Mesothelial cell of epicardium (in vitro differentiated cells): ENCODE measurements at places on chromosomes 11 and 22.

- H3K27me3 ChIP-seq: no peaks in the 10 kb centered on the region
- peaks cover 36% of the 10 kb centered on the region for H3K4me1 ChIP-seq
Measured at GRCh38 chr22:45472426-45472825, 30.3 kb upstream of the FBLN1 start.

- peaks cover 19% of the 10 kb centered on the region for H3K4me1 ChIP-seq
- peaks cover 7% of the 10 kb centered on the region for H3K36me3 ChIP-seq
- no peak for DNase-seq
- H3K27ac ChIP-seq: peak overlapping the region; percentile 74
- no peaks in the 10 kb centered on the region for H3K27me3 ChIP-seq
- H3K4me3 ChIP-seq: no peak overlapping the region
Measured at GRCh38 chr22:42170946-42171345, 40.3 kb upstream of the CYP2D6 start.

- H3K36me3 ChIP-seq: no peaks in the 10 kb centered on the region
- no peaks in the 10 kb centered on the region for H3K4me1 ChIP-seq
- no peaks in the 10 kb centered on the region for H3K27me3 ChIP-seq
- H3K4me3 ChIP-seq: no peak overlapping the region
- no peak overlapping the region for H3K27ac ChIP-seq
Measured at GRCh38 chr11:5767056-5767455, 13.0 kb downstream of the OR52N4 start.

GRCh38 chr22:20660441-20661054 lies 113.4 kb upstream of the SERPIND1 start:
- H3K4me3 ChIP-seq: no peak overlapping the region
- H3K4me1 ChIP-seq: no peaks in the 10 kb centered on the region
- no peak overlapping the region for H3K27ac ChIP-seq
- H3K36me3 ChIP-seq: no peaks in the 10 kb centered on the region

DNA sequence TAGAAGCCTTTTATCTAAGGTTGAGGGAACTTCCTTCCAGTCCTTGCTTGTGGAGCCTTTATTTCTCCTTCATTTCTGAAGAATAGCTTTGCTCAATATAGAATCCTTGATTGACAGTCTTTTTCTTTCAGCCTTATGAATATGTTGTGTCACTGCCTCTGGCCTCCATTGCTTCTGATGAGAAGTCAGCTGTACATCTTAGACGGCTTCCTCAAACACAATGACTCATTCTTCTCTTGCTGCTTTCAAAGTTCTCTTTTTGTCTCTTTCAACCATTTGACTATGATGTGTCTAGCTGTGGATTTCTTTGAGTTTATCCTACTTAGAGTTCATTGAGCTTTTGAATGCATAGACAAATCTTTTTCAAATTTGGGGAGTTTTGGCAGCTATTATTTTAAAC lies 893.2 kb downstream of the BRD1 start:
- peaks cover 9% of the 10 kb centered on the region for H3K27me3 ChIP-seq
- H3K36me3 ChIP-seq: no peaks in the 10 kb centered on the region
- DNase-seq: no peak
- no peak overlapping the region for H3K27ac ChIP-seq
- H3K4me1 ChIP-seq: no peaks in the 10 kb centered on the region
